GM23338 (cell line): ENCODE measurements at places on chromosomes 6 and 20. TPM values are rescaled to one million over a fixed set of nuclear protein-coding genes. Genes with fewer than 3 reads are reported as not detected.

GRCh38 chr20:5393218-5393870 lies 76.6 kb upstream of the PROKR2 start:
- DNase-seq: no peak

- DNase-seq: no peak
Measured at GRCh38 chr20:46330831-46331371, 22.6 kb upstream of the CDH22 start.

GRCh38 chr6:95767897-95768463 lies 190.6 kb downstream of the MANEA start:
- no peak for DNase-seq

GRCh38 chr6:52494298-52495072 lies 74.3 kb downstream of the EFHC1 start:
- no peak for DNase-seq

- DNase-seq: no peak
Measured at GRCh38 chr6:164051427-164051826, 636.9 kb downstream of the QKI start.

DNA sequence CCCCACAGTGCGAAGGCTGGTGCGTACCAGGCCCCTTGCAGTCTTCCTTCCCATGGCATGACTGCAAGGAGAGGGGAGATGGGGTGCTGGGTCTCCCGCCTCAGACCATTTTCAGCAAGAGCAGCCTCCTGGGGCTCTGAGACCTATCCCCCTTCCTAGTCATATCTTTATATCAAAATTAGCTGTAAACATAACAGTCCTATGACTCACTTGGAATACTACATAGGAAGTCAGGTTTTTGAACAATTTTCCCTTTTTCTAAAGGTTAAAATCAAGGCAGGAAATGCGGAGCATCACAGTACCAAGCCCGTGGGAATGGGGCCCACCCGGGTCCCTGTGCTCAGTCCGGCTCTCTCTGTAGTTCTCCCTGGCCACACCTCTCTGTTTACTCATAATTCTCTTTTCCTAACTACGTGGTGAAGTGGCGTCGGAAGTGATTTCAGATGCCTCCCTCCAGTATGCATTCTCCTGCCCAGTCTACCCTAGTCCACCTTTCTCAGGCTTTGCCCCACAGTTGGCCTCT lies 109.8 kb upstream of the TMEM170B start:
- no peak for DNase-seq

MRPL18 gene
- total RNA-seq: 91.3 and 91.4 TPM in 2 replicates

TRAM2 gene
- total RNA-seq: 12.4 and 14.0 TPM in 2 replicates

STMND1 gene
- 0.80 TPM in 1 of 2 replicates, not detected in the other for total RNA-seq

FAM110A gene
- total RNA-seq: 13.7 and 15.0 TPM in 2 replicates

TLDC2 gene
- total RNA-seq: 0.38 and 0.85 TPM in 2 replicates

ZBTB46 gene
- total RNA-seq: 23.0 and 26.9 TPM in 2 replicates
